ENCODE measurements at places on chromosomes 6 and 20. TPM values are rescaled to one million over a fixed set of nuclear protein-coding genes. Genes with fewer than 3 reads are reported as not detected.

CAPN11 gene
- 0.29 TPM for total RNA-seq

MLN gene
- not detected for total RNA-seq

RSPO4 gene
- total RNA-seq: 6.7 TPM

LAMA2 gene
- 3.7 TPM for total RNA-seq

FOXC1 gene
- total RNA-seq: not detected

SIRPD gene
- total RNA-seq: not detected

ESR1 gene
- not detected for total RNA-seq

TRAPPC3L gene
- total RNA-seq: not detected

CLVS2 gene
- 0.26 TPM for total RNA-seq

ENPP5 gene
- 5.1 TPM for total RNA-seq

SLC12A5 gene
- 8.7 TPM for total RNA-seq

EPHA7 gene
- total RNA-seq: 9.4 TPM

HLA-DRA gene
- 3.1 TPM for total RNA-seq

LBP gene
- 0.35 TPM for total RNA-seq

MOXD1 gene
- 2.5 TPM for total RNA-seq

CBFA2T2 gene
- 10.9 TPM for total RNA-seq

VSX1 gene
- not detected for total RNA-seq

SIRPA gene
- total RNA-seq: 6.0 TPM

PTPRK gene
- total RNA-seq: 47.9 TPM

KCNK15 gene
- 0.39 TPM for total RNA-seq

SCRT2 gene
- total RNA-seq: not detected

EDN3 gene
- 0.24 TPM for total RNA-seq

TMEM244 gene
- total RNA-seq: not detected

GATA5 gene
- total RNA-seq: 0.39 TPM
